ENCODE measurements at places on chromosomes 2 and 18. TPM values are rescaled to one million over a fixed set of nuclear protein-coding genes. Genes with fewer than 3 reads are reported as not detected.

DNA sequence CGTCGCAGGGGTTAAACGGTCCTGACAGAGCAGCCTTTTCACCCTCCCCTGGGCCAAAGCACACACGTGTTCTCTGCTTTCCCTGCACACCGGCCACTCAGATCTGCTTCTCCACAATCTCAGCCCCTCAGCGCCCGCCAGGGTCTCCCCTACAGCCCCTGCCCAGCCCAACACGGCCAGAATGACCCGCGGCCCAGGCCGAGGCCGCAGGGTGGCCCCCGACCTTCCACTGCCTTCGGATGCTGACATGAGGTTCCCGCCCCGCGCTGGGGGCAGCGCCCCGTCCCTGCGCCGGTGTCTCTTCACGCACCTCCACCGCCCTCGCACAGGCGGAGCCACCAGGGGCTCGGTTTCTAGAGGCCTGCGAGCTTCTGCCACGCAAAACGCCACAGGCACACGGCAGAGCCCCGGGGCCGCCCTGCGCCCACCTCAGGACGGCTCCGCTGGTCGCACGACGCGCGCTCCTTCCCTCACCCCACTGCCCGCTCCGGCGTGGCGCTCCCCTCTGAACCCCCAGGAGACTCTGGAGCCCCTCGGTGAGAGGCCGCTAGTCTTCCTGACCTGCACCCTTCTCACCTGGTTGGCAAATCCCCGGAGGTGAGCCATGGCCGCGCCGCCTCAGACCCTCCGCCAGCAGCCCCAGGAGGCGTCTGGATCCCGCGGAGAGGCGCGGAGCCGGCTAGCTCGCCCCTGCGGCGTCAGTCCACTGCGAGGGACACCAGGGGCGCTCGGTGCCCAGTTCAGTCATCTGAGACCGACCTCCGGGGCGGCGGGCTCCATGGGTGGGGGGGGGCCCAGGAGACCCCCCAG is 749 bp downstream of the STK25 start:
- H3K4me3 ChIP-seq, result peak overlapping the region; percentile 88
- no peaks in the 10 kb centered on the region for H3K36me3 ChIP-seq
- peak overlapping the region; percentile 96 for H3K27ac ChIP-seq
- peaks cover 39% of the 10 kb centered on the region for H3K4me1 ChIP-seq
- no peaks in the 10 kb centered on the region for H3K27me3 ChIP-seq

GRCh38 chr2:77009307-77009706 is 512.9 kb downstream of the LRRTM4 start:
- H3K4me3 ChIP-seq, result no peak overlapping the region
- no peaks in the 10 kb centered on the region for H3K4me1 ChIP-seq
- no peaks in the 10 kb centered on the region for H3K27me3 ChIP-seq
- no peak overlapping the region for H3K27ac ChIP-seq

DNA sequence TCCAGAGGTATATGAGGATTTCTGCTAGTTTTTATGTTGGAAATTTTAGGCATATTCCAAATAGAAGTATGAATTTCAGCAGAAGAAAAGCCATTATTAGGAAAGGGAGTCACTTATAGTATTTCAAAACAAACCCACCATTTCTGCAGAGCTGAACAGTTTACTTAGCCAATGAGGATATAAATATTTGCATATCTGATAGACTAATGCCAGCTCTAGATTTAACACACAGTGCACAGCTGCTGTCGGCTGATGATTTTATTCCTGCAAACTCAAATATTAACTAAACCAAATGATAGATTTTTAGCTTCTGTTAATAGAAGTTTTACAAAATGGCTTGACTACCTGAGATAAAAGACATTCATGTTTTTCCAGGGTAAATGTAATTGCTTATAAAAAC is 375.8 kb upstream of the FANCL start:
- H3K36me3 ChIP-seq, result no peaks in the 10 kb centered on the region
- no peaks in the 10 kb centered on the region for H3K4me1 ChIP-seq
- H3K27ac ChIP-seq, result no peak overlapping the region
- H3K27me3 ChIP-seq, result no peaks in the 10 kb centered on the region
- H3K4me3 ChIP-seq, result no peak overlapping the region
- DNase-seq, result no peak

DNA sequence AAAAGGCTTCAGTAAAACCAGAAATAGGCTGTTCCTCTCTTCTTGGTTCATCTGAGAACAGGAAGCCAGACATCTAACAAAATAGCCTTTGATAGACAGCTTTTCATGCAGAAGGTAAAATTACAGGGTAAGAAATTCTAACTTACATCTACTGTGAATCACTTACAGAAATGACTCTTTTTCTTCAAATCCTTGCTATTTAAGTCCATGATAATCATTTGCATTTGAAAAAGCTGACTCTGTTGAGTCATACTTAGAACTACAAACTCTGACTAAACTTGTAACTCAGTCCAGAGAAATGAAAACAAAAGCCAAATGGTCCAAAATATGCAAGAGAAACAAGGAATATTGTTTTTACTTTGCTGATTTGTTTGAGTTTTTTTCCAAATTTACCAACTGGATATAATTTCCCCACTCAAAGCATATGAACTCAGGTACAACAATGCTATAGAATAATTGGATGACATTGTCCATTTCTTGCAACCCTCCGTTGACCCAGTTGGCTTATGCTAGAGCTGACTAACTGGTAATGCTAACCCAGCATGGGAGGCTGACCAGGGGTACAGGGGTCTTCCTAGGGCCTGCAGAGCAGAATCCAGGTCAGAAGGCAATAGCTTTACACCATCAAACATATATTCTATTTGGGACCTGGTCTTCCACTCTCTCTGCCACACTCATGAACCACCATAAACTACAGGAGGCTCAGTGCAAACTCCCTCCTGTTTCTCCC is 18.8 kb upstream of the MREG start:
- H3K27me3 ChIP-seq, result no peaks in the 10 kb centered on the region
- H3K4me1 ChIP-seq, result no peaks in the 10 kb centered on the region
- no peak overlapping the region for H3K27ac ChIP-seq
- H3K36me3 ChIP-seq, result no peaks in the 10 kb centered on the region
- no peak overlapping the region for H3K4me3 ChIP-seq

GRCh38 chr2:222754324-222754930 is 83.0 kb downstream of the MOGAT1 start:
- no peaks in the 10 kb centered on the region for H3K36me3 ChIP-seq
- peaks cover 12% of the 10 kb centered on the region for H3K4me1 ChIP-seq
- no peaks in the 10 kb centered on the region for H3K27me3 ChIP-seq
- DNase-seq, result peak; percentile 43
- H3K27ac ChIP-seq, result no peak overlapping the region
- H3K4me3 ChIP-seq, result no peak overlapping the region

OR6B2 gene
- total RNA-seq, result not detected

GALNT5 gene
- total RNA-seq, result 0.67 TPM
